ENCODE measurements at places on chromosomes 7 and 10. TPM values are rescaled to one million over a fixed set of nuclear protein-coding genes. Genes with fewer than 3 reads are reported as not detected.

DNA sequence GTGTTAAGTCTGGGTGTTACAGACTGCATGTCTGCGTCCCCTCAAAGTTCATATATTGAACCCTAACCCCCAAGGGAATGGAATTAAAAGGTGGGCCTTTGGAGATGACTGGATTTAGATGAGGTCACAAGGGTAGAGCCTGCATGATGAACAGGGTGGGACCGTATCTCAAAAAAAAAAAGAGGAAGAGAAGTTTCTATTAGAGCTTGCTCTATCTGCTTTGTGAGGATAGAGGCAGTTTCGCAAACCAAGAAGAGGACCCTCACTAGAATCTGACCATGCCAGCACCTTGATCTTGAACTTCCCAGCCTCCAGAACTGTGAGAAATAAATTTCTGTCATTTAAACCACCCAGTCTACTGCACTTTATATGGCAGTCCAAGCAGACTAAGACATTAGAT lies 1.4 kb downstream of the KIN start:
- H3K27ac ChIP-seq, result no peak overlapping the region
- no peak overlapping the region for H3K4me3 ChIP-seq
- no peaks in the 10 kb centered on the region for H3K27me3 ChIP-seq
- peaks cover 9% of the 10 kb centered on the region for H3K4me1 ChIP-seq
- DNase-seq, result no peak

DNA sequence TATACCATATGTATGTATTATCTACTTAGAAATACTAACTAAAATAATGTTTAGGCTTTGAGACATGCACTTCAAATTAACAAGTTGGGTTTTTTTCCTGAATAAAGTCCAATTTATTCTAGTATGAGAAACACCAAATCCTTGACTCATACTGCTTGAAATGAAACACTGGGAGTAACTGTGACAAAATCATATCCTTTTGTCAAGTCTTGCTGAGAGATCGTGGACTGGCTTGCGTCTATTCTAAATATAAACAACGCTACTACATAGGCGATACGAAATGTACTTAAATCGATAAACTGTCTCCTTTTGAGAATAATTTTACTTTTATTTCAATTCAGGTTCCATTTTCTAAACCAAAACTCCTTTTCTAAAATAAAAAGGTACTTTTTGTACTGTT lies 16.3 kb downstream of the SMURF1 start:
- no peak overlapping the region for H3K27ac ChIP-seq
- H3K4me3 ChIP-seq, result no peak overlapping the region
- no peak for DNase-seq
- no peaks in the 10 kb centered on the region for H3K27me3 ChIP-seq
- H3K4me1 ChIP-seq, result no peaks in the 10 kb centered on the region
- no peaks in the 10 kb centered on the region for H3K36me3 ChIP-seq

- no peak overlapping the region for H3K27ac ChIP-seq
- H3K4me1 ChIP-seq, result peaks cover 16% of the 10 kb centered on the region
- no peak for DNase-seq
These were observed 117.7 kb downstream of the CYTH3 start for GRCh38 chr7:6154542-6155404.

GFRA1 gene
- 50.1 TPM for polyA plus RNA-seq

DNA sequence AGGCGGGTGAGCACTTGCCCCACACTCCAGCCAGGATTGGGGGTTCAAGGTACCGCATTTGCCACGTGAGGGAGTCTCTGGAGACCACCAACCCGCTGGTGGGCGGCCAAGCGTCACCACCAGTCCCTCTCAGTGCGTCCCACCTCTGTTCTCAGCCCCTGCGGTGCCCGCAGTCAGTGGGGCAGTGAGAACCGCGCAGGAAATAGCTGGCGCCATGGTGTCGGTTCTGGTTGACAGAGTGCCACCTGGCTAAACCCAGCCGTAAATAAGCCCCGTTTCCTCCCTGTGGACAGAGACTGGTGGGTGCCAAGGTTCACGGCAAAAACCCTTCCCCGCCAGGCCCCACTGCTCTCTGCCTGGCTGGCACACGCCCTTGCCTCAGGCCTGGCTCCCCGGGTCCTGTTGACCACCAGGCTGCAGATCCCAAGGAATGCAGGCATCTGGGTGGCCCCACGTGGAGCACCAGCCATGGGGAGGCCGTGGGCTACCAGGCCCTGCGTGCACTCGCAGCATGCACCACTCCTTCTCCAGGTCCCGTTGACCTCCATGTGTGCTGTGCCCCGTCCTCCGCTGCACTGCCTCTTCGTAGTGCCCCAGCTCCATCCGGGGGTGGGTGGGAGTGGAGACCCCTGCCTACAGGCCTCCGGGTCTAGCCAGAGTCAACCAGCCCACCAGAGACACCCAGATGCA lies 140.0 kb downstream of the LHPP start:
- peaks cover 45% of the 10 kb centered on the region for H3K4me1 ChIP-seq
- peaks cover 52% of the 10 kb centered on the region for H3K36me3 ChIP-seq
- H3K27ac ChIP-seq, result no peak overlapping the region

CALHM3 gene
- polyA plus RNA-seq, result not detected

DNA sequence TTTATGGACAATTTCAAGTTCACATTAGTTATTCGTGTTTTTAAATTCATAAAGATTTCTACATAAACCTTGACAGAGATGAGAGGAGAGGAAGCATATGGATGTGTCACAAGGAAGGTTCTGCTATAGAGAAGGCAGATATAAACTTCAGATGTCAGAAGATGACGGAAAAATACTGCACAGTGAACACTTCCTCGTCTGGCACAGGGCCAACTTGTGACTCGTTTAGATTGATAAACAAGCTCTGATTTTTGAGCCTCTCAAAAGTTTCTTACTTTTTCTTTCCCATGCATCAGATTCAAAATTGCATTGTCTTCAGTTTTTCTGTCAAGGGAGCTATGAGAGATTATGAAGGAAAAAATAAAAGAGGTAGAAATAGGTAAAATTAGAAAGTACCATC lies 156.4 kb upstream of the MINDY3 start:
- H3K4me3 ChIP-seq, result no peak overlapping the region
- H3K27ac ChIP-seq, result no peak overlapping the region
- H3K27me3 ChIP-seq, result no peaks in the 10 kb centered on the region

GRCh38 chr7:89914711-89915110 lies 239.6 kb upstream of the STEAP1 start:
- DNase-seq, result no peak
- no peaks in the 10 kb centered on the region for H3K4me1 ChIP-seq
- no peaks in the 10 kb centered on the region for H3K36me3 ChIP-seq
- H3K4me3 ChIP-seq, result no peak overlapping the region

NUTM2A gene
- 6.8 TPM for polyA plus RNA-seq

ZDHHC4 gene
- 57.0 TPM for polyA plus RNA-seq

DNA sequence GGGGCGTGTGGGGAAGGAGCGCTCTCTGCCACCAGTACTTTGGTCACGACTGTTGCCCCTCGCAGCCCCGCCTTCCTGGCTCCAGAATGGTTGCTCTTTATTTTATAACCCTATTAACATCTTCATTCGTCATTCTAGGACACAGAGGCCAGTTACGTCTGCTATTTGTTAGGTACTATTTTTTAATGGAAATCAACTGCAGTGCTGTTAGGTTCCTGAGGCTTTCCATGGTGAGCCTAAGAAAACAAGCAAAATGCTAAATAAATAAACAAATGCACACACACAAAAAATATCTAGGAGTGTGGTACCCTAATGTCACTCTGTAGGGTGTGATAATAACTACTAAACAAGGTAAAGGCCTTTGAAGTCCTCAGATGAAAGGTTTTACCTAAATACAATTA lies 71.1 kb downstream of the SLC37A3 start:
- H3K27me3 ChIP-seq, result no peaks in the 10 kb centered on the region
- no peak overlapping the region for H3K4me3 ChIP-seq
- no peak overlapping the region for H3K27ac ChIP-seq
- H3K4me1 ChIP-seq, result peaks cover 20% of the 10 kb centered on the region

DNA sequence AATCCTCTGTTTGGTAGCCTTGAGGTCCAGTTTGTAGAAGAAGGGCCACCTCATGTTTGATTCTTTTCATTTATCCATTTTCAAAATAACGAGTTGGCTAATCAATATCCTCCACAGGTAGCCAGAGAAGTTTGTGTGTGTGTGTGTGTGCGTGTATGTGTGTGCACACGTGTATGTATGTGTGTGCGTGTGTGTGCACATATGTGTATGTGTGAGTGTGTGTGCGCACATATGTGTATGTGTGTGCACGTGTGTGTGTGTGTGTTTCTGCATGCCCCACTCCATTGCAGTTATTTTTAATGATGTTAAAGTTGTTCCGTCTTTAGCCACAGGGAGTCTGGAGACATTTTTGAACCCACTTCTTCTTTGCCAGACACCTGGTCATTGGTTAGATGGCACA lies 112.8 kb upstream of the PRKCQ start:
- no peaks in the 10 kb centered on the region for H3K4me1 ChIP-seq
- H3K4me3 ChIP-seq, result no peak overlapping the region

- H3K27ac ChIP-seq, result no peak overlapping the region
- H3K27me3 ChIP-seq, result peaks cover 2% of the 10 kb centered on the region
- no peaks in the 10 kb centered on the region for H3K36me3 ChIP-seq
- no peak for DNase-seq
- H3K4me1 ChIP-seq, result peaks cover 7% of the 10 kb centered on the region
These were observed 19.5 kb upstream of the HERPUD2 start for GRCh38 chr7:35714407-35714806.

RASA4B gene
- polyA plus RNA-seq, result 34.2 TPM

GRCh38 chr7:94451187-94451586 lies 56.5 kb downstream of the COL1A2 start:
- no peaks in the 10 kb centered on the region for H3K27me3 ChIP-seq
- no peak overlapping the region for H3K27ac ChIP-seq
- DNase-seq, result no peak
- H3K4me1 ChIP-seq, result no peaks in the 10 kb centered on the region

DNA sequence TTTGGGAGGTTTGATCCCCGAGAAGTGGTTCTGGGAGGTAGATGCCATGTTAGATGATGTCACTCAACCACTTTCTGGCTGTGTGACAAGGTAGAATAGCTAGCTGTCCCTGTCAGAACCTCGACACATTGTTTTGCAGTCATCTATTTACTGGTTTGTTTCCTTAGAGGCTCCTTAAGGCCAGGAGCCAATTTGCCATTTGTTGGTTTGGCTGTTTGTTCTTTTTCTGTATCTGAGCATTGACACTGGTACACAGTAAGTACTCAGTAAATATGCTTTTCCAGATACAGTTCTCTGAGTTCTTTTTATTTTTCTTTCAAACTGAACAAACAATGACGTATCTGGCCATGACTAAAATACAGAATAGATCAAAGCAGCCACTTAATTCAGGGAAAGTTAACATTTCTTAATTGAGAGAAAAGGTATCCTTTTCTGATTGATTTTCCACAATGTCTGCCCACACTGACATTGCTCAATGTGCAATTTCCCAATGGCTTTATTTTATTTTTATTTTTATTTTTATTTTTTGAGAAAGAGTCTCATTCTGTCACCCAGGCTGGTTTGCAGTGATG lies 121.6 kb downstream of the SPAG6 start:
- no peaks in the 10 kb centered on the region for H3K4me1 ChIP-seq
- no peaks in the 10 kb centered on the region for H3K36me3 ChIP-seq
- no peak overlapping the region for H3K27ac ChIP-seq
- DNase-seq, result no peak

DNA sequence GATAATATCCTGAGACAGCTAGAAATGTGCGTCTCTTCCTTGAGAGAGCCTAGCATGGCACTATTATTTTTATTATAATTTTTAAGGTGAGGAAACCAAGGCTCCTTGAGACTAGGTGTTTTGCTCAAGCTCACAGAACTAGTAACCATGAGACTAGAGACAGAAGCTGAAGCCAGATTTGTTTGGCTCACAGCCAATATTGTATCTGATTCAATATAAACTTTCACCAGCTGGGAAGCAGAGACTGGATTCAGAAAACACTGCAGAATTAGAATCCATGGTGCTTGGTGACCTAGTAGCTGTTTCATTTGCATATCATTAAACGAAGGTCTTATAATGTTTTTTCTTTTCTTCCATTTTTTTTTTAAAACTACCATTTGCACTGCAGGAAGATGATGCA lies 64.4 kb downstream of the DNAJB9 start:
- H3K27ac ChIP-seq, result no peak overlapping the region
- H3K36me3 ChIP-seq, result no peaks in the 10 kb centered on the region

- no peaks in the 10 kb centered on the region for H3K27me3 ChIP-seq
- no peak overlapping the region for H3K4me3 ChIP-seq
- H3K36me3 ChIP-seq, result no peaks in the 10 kb centered on the region
- DNase-seq, result peak; percentile 64
- no peak overlapping the region for H3K27ac ChIP-seq
These were observed 97.0 kb downstream of the TPK1 start for GRCh38 chr7:144738708-144739314.

SLC39A12 gene
- polyA plus RNA-seq, result 10.4 TPM

DNA sequence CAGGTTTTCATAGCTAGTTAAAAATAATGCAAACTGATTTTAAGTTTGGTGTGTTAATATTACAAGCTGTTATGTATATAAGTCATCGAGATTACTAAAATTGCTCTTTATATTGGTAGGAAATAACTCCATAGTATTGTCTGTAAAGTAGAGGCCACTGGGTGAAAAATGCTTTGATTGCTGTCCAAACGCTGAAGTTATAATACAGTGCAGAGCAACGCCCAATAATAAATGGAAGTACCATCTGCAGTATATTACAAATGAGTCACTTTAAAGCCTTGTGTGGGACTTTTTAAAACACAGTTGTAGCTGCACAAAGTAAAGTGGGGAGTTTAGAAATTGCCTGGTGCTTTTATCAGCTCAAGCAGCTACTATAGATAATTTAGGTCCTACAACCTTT lies 196.1 kb downstream of the NXPH1 start:
- DNase-seq, result no peak
- H3K4me1 ChIP-seq, result no peaks in the 10 kb centered on the region
- H3K27me3 ChIP-seq, result no peaks in the 10 kb centered on the region
- H3K4me3 ChIP-seq, result no peak overlapping the region
- no peaks in the 10 kb centered on the region for H3K36me3 ChIP-seq

DNA sequence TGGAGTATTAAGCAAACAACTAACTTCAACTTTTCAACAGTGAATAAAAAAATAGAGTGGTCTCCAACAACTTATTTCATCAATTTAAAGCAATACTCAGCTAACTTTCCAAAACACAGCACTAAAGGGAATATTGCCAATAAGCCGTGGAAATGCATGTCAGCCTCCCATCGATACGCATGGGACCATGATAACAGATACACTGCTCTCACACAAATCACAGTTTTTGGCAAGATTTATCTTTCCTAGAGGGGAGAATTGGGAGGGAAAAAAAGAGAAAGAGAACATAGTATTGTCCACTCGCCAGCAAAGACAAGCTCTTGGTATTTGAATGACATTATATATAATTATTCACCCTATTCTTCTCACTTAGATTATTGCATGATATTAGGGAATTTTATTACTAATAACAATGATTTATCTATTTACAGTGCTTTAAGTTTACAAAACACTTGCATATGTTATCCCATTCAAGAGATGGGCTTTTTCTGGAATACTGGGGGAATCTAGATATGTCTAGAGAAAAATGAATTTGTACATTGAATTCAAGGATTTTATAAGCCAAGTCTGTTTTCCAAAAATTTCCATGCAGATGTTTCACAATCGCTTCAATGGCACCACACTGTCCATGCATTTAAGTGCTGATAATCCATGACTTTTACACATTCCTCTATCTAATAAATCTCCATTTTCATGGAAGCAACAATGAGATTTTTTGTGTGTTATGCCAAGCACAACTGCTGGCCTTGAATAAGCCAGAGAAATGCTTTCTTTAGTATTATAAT lies 194.0 kb upstream of the MGMT start:
- H3K4me1 ChIP-seq, result peaks cover 4% of the 10 kb centered on the region
- DNase-seq, result no peak
- no peaks in the 10 kb centered on the region for H3K36me3 ChIP-seq

HYAL4 gene
- polyA plus RNA-seq, result 0.11 TPM

Measured in spinal cord (tissue), 10 donors.